CD4-positive, alpha-beta T cell treated with Interleukin-17A for 4 hours (primary cell): ENCODE measurements at places on chromosomes 11 and 22.
A peak's percentile ranks its signal among the peaks of the same experiment; 100 is the strongest.

- DNase-seq, result no peak
Measured at GRCh38 chr11:113514856-113515255, 39.7 kb upstream of the DRD2 start.

DNA sequence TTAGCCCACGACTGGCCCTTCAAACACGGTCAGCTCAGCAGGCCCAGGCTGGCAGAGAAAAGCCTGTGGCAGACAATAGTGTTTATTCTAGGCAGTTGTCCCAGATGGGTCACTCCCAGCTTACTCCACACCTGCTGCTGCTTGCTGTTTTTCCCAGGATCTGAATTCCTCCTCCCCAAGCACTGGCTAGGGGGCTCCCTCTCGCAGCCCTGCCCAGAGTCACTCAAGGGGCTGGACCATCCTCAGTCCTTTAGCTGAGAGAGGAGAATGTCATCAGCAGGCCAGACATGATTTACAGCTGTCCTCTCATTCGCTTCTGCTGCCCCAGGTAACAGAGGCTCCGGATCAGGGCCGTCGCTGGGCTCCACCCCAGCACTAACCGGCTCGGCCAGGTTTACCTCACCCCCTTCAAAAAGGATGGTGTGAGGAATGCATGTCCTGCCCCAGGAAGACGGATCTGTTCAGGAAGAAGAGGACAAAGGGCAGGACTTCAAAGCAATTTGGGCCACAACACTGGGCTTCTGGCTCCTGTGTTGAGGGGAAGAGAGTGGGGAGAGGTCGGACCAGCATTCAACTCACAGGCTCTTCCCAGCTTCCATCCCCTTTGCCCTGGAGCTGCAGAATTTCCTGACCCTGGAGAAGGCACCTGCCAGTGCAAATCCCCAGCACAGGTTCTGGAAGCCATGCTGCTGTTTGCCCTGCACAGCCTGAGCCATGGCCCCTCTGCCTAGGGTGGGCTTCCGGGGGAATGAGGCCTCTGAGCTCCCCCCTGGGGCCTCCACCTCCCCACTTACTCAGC lies 59.7 kb upstream of the BARX2 start:
- DNase-seq, result no peak

DNA sequence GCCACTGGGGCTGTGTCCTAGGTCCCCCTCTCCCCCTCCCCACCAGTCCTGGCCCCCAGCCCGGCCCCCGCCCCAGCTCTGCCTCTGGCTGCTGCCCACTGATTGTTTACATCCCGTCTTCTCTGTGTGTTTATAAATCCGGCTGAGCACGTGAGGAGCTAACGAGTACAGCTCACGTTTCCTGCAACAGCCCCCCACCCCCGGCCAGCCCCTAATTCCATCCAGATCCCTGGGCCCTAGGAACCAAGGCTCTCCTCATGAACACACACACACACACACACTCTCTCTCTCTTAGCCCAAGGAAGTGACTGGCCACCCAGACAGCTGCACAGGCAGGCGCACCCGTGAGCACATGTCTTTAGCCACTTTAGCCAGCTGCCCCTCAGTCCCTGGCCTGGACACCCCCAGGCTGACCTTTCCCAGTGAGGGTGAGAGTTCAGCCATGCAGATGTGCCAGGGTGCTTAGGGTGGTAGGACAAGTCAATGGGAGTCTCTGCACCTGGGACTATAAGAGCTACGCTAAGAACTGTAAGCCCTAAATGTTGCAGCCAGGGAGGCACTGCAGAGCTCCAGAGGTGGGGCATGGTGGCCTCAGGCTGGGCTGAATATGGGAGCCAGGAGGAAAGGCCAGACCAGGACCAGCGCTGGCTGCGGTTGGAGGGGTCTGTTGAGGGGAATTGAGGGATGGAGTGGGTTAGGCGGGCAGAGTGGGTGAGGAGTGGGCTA lies 2.9 kb downstream of the CLCF1 start:
- DNase-seq, result no peak

DNA sequence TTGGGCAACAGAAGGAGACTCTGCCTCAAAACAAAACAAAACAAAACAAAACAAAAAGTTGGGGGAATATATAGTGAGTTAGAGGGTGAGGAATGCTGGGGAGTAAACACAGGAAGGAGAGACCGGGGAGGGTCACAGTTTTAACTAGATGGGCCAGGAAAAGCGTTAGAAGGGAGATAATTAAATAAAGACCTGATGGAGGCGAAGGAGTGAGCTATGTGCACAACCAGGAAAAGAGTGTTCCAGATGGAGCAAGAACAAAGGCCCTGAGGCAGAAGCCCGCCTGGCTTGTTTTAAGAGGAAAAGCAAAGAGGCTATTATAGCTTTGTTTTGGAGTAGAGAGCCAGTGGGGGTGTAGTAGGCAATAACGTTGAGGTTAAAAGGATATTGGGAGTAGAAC lies 4.8 kb upstream of the PLA2G6 start:
- no peak for DNase-seq

- DNase-seq, result no peak
Measured at GRCh38 chr11:65474864-65475263, 24.0 kb upstream of the MALAT1 start.

- no peak for DNase-seq
Measured at GRCh38 chr11:35265755-35266454, 126.9 kb downstream of the CD44 start.

DNA sequence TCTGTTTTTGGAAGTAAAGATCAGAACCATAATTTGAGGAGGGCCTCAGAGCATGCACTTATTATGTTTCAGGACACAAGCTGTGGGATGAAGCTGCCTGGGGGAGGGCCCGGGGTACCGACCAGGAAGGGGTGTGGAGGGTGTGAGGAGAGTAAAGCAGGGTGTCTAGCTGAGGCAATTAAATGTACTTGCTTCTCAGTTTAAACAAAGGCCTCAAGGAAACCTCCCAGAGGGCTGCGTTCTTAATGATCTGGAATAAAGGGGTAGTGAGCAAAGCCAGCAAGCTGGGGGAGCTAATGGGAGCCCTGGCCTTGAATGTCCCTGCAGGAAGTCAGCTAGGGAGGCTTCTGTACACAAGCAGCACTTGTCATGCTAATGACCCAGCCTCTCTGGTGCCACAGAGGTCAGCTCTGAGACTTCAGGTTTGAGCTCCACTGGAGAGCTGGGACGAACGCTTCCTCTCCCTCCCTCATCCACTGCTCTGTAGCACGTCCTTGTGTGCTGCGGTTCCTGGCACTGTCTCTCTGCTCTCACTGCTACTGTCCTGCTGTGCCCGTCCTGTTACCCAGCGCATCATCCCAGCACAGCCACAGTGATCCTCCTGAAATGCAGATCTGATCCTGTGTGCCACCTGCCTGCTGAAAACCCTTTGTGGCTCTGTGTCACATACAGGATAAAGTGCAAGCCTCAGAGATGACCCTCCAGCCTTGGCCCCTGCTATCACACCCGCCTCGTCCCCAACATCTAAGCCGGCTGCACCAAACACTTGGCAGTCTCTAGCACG lies 159.7 kb downstream of the DBX1 start:
- no peak for DNase-seq

DNA sequence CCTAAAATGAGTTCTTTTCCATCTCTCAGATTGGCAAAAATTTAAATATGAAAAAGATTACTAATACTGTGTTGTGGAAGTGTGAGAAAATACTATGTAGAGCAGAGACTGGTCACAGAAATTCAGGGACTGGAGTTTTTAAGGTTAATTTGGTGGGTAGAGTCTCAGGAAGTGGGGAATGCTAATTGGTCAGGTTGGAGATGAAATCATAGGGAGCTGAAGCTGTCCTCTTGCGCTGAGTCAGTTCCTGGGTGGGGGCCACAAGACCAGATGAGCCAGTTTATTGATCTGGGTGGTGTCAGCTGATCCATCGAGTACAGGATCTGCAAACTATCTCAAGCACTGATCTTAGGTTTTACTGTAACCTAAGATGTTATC lies 29.4 kb upstream of the TMEM86A start:
- DNase-seq, result peak; percentile 14

DNA sequence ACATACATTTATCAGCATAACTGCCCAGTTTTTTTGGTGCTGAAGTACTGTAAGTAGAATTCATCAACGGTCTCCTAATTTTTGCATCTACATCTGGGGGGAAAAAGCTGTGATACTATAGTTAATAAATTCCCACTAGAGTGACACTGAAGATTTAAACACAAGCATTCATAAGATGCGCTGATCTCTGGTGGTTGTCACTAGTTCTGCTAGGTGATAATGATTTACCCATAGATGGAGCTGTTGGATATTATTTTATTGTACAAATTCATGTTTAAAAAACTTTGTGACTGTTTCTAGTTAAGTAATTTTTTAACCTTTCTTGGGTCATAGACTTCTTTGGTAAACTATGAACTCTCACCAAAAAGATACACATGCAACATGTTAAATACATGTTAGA lies 106.6 kb downstream of the EMSY start:
- DNase-seq, result no peak

DNA sequence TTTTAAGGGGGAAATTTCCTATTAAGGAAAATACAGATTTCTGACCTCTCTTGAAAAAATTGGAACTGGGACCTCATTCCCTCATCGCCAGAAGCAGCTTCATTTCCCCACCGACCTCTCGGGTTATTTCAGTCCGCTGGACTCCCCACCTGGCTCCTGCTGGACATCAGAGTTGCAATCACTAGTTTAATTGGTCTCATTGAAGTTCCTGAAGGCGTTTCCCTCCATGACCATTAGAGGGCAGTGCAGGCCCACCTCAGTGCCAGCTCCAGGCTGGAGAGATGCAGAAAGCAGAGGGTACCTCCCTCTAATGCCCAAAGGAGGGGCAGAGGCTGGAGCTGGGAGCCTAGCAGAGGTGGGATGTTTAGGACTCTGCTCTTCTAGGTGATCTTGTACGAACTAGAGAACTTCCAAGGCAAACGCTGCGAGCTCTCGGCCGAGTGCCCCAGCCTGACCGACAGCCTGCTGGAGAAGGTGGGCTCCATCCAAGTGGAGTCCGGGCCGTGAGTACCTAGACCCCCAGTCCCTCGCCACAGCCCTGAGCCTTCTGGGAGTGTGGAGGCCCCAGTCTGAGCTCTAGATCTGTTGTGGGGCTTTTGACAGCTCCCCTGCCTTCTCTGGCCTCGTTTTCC lies 2.7 kb downstream of the CRYBB3 start:
- peak; percentile 63 for DNase-seq

DNA sequence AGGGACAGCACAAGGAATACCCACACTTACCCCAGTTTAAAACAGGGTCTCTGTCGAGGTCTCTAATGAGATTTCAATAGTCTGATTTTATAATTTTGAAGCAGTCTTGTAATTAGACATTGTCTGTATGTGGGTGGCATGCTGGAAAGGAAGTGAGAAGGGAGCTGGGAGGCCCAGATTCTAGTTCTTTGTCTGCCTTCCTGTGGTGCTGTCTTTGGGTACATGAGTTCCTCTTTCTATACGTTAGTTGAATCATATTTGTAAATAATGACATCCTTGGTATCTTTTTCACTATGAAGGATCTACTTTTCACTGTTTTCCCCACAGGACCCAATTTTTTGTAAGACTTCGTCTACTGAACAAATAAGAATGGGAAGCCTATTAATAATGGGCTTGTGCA lies 42.0 kb upstream of the TENM4 start:
- DNase-seq, result no peak

DNA sequence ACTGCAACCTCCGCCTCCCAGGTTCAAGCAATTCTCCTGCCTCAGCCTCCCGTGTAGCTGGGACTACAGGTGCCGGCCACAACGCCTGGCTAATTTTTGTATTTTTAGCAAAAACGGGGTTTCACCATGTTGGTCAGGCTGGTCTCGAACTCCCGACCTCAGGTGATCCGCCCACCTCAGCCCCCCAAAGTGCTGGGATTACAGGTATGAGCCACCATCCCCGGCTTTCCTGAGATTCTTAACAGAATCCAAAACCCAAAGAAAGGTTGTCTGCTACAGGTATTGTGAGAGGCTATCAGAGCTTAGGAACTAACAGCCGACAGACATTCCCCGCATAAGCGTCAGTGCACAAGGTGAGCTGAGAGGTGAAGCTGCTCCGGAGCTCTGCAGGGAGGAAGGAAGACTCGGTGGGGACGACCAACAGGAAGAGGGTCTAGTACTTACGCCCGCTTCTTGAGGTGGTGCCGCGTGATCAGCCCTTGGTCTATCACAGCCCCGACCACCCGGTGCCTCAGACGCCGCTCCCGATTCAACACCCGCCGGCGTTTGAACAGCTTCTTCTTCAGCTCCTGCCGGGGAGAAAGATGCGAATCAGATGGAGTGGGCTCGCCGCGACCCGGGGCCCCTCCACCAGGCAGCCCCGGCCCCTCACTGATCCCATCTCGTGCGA lies 470 bp downstream of the C11orf98 start:
- peak; percentile 60 for DNase-seq

DNA sequence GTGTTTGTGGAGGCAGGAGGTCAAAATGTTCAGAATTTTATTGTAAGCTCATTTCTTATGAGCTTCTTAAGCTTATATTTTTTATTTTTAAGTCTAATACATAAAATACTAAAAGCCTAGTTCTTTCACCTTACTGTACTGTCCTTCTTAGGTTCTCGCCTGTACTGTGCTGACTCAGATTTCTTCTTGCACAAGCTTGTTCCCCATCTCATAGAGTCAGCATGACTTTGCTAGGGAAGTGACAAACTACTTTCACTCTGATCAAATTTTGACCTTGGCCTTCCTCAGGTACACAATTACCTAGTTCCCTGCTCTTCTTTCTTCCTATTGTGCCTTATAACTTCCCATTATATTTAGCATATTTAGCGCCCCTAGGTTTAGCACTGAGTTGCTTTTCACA lies 81.5 kb downstream of the STK33 start:
- DNase-seq, result no peak

- DNase-seq, result no peak
Measured at GRCh38 chr11:74463216-74463615, 4.1 kb downstream of the KCNE3 start.

DNA sequence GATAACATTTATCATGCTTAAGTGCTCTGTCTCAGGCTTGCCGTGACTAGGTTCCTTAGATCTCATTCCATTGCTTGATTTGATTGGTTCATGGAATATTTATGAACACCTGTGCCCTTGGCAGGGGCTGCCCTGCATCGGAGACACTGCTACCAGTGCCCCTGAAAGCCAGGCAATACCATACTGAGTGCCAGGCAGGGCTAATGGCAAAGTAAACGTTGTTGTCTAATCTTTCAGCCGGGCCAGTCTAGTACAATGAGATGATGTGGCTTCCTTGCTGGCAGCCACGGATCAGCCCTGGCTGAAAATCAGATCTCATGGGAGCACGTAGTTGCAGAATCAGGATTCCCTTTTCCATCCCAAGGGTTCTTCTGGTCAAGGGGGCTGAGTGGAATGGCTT lies 5.0 kb upstream of the PGA3 start:
- no peak for DNase-seq

GRCh38 chr22:42187646-42188045 lies 57.0 kb upstream of the CYP2D6 start:
- no peak for DNase-seq

DNA sequence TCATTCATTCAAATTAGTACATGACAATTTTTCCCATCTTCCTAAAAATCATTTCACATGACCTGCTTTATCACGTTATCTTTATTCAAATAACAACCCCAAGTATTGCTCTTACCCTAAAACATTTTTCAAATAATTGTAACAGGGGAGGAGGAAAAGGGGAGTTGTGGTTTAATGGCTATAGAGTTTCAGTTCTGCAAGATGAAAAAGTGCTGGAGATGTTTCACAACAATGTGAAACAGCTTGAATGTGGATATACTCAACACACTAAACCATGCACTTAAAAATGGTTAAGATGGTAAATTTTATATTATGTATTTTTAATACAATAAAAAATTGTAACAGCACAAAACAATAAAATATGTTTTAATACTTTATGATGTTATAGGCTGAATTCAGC lies 161.6 kb upstream of the GUCY1A2 start:
- no peak for DNase-seq

GRCh38 chr11:95092549-95093324 lies 3.1 kb downstream of the ENDOD1 start:
- DNase-seq, result peak; percentile 25

GRCh38 chr22:48760481-48761390 lies 1066.9 kb downstream of the BRD1 start:
- DNase-seq, result no peak
